SHP77 treated with DMSO at 0.1 percent for 48 hours (cell line): ENCODE measurements at places on chromosomes 1 and 21.

GRCh38 chr1:179080866-179081686, 794 bp upstream of the TOR3A start:
- DNase-seq, result peak; percentile 44

GRCh38 chr1:22908880-22909426, 63.7 kb downstream of the LACTBL1 start:
- no peak for DNase-seq

DNA sequence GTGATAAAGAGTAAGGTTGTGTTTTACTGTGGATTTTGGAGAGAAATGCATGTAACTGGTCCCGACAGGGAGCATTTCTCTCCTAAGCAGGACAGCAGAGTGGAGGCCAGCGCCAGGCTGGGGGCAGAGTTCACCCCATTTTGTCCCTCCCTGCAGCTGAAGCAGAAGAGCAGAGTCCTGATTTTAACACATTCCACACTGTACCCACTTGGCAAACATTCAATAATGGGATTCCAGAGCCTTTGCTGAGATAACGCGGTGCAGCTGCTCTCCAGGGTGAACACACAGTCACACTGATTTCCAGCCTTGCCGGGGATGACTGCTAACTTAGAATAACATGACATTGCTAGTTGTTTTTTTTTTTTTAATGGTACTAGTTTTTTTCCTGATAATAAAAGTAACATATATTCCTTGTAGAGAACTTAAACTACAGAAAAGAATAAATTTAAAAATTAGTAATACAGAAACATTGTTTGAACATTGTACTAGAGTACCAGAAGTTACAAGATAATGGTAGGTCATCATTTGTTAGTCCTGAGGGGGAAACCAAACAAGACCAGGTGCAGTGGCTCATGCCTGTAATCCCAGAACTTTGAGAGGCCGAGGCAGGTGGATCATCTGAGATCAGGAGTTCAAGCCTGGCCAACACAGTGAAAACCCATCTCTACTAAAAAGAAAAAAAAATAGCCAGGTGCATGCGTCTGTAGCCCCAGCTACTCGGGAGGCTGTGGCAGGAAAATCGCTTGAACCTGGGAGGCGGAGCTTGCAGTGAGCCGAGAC, 77.2 kb downstream of the SCCPDH start:
- peak; percentile 47 for DNase-seq

- DNase-seq, result peak; percentile 2
Observed at GRCh38 chr1:237470712-237471338, 419.9 kb downstream of the ZP4 start.

- DNase-seq, result no peak
Observed at GRCh38 chr1:203217668-203218067, 11.8 kb downstream of the CHIT1 start.

DNA sequence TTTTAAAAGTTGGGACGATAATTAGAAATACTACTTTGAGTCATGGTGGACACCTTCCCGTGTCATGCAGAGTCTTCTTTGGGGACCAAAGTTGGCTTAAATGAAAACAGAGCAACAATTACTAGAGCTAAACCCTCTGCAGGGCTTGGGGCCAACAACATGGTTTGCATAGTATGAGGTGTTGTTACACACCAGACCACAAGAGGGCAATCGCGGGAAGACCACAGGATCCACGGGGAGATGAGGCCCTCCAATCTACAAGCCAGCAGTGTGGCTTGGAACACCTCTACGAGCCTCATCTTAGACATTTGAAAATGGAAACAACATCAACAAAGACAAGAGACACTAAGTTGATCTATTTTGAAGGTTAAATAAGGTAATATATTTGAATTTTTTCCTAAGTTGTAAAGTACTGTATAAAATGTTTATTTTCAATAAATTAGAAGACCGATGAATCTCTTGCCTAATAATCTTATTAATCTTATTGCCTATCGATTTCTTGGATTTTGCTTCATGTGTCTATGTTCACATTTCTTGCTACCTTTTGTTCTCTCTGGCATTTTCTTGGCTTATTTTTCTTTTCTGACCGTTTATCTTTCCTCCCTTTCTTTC, 8.2 kb upstream of the SMCP start:
- peak; percentile 51 for DNase-seq

- peak; percentile 53 for DNase-seq
Observed at GRCh38 chr1:66725885-66726665, 26.2 kb upstream of the DYNLT5 start.

DNA sequence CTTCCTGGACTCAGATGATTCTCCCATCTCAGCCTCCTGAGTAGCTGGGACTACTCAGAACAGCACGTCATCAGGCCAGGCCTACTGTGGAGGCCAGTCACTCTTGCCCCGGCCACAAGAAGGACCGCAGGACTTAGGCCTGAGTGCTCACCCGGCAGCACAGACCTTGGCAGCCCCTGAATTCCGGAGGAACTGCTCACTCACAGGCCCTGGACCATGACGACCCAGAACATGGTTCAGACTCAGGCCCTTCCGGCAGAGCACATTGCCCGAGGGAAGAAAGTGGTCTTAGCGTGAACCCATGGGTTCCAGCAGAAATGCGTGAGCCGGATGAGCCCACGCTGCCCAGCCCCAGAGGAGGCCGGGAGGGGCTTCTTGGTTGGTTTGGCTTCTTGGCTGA, 177.3 kb upstream of the TMEM51 start:
- no peak for DNase-seq

DNA sequence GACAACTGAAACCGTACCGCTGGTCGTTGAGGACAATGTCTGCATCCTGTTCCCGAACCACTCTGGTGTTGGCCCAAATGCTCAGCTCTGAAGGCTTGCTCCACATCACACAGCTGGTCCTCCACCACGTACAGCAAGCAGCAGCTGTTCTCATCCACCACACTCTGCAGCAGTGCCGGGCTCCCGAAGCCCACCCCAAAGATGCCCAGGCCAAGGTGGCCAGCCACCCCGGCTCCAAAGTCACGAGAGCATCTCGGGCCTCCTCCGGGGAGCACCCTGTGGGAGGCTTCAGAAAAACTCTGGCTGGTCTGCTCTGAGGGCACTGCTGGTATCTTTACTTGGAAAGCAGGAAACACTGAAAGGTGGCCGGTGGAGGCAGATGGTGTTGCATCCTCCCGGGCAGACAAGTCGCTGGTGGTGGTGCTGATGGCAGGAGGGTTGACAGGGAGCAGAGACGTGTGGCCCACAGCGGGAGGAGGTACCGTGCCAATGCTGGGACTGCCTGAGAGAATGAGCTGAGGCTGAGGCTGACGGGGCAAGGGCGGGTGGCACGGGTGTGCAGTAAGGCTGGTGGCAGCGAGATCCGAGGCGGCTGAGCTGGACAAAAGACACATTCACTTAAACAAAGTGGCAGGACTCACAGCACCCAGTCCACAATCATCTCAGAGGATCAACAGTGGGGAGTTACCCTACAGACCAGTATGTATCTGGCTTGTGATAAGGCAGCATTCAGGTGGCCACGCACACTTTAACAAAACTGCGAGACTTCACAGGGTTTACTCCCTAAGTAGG, 6.5 kb upstream of the CCDC27 start:
- DNase-seq, result no peak

DNA sequence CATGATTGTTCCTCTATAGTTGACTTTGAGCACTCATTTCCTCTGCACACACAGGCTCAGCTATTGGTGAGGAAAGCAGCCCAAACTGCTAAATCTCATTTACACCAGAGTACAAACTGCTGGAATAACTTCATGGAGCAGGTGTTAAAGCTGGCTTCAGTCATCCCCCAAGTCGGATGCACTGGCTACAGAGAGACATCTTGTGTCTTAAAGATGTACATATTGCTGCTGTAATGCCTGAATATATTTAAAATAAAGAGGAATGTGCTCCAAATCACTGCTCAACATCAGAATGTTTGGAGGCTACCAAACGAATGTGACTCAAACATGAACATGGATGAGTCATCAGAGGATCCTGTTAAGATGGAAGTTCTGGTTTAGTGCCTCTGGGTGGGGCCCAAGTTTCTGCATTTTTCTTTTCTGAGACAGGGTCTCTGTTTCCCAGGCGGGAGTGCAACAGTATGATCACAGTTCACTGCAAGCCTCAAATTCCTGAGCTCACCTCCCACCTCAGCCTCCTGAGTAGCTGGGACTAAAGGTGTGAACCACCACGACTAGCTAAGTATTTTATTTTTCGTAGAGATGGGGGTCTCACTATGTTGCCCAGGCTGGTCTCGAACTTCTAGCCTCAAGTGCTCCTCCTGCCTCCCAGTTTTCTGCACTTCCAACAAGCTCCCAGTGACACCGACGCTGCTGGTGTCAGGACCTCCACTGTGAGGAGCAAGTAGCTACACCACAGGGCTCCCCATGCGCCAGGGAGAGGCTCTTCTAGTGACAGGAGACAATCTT, 79.0 kb upstream of the KRTAP19-8 start:
- no peak for DNase-seq

- no peak for DNase-seq
Observed at GRCh38 chr1:209038316-209038715, 545.2 kb upstream of the CAMK1G start.

- no peak for DNase-seq
Observed at GRCh38 chr21:42467140-42467983, 28.7 kb downstream of the RSPH1 start.

DNA sequence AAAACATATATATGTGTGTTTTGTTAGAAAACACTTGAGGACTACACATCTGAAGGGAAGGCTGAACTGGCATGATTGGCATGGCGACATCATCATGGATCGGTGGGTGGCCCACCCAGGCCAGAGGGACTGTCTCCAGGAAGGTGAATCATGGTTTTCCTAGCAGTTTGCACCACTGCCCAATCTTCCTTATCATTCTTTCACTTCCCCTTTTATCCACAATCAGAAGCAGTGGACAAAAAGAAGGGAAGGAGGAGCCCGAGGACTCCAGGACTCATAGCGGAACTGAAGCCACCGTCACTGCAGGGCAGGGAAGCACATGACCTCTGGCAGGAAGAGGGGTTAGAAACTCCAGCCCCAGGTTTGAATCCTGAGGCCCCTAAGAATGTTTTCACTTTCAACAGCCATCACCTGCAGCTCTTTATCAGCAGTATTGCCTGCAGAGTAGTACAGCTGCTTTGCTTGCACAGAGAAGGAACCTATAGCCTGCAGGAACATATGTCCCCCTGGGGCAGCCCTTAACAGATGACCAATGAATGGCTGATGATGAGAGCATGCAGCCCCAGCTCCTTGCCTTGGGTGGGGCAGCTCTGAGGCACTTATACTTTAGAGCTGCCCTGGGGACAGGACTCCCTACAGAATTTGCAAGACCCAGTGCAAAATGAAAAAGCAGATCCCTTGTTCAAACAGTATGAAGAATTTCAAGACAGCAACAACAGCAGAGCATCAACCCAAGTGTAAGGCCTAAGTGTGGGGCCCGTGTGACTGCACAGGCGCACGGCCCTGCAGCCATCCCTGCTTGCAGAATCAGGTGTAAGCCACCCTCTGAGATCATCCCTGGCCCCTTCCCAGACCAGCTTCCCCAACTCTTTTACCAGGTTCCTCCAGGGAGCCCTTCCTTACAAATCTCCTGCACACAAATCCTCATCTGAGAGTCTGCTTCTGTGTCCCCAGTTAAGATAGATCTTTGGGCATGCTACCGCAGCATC, 241.8 kb upstream of the IRF2BP2 start:
- no peak for DNase-seq

DNA sequence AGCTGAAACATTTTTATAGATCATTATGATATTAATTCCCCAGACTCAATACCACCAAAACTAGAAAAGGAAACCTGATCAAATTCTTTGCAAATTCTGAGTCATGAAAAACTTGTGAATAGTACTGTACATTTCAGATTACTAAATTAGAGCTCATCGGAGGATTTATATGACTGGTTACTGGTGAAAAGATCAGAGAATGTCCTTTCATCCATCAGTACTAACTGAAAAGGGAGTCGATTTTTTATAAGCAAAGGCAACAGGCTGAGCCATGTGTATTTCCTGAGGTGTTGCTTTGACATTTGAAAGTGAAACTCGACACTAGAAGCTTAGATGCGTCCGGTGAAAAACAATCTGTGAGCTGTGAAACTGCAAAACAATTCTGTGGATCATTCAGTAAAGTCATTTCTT, 155.7 kb downstream of the TNFSF18 start:
- DNase-seq, result no peak

- DNase-seq, result no peak
Observed at GRCh38 chr1:94033849-94034248, 87.1 kb downstream of the ABCA4 start.

DNA sequence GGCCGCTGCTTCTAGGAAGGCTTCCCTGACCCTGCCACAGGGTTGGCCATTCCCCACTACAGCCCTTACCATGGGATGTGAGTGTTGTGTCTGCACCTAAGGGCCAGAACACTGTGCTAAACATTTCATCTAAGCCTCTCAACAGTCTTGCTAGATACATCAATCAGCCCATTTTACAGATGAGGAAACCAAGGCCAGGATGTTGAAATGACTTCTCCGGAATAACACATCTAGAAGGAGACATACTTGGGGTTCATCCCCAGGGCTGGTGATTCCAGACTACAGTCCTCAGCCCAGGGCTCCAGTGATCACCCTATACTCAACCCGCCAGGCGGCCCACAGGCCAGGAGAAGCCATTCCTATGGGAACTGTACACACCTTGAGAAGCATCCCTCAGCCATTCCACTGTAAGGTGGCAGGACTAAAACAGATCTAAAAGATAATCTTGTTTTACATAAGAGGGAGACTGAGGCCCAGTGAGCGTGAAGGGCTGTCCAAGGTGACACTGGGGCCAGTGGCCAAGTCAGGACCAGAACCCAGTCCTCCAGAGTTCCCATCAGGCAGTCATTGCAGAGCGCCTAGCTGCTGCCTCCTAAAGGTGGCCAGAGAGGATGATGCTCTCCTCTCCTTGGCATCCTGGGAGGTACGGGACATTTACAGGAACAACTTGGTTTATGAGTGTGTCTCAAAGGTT, 119.5 kb downstream of the GLIS1 start:
- no peak for DNase-seq

- no peak for DNase-seq
Observed at GRCh38 chr21:37429356-37429755, 62.8 kb downstream of the DYRK1A start.

DNA sequence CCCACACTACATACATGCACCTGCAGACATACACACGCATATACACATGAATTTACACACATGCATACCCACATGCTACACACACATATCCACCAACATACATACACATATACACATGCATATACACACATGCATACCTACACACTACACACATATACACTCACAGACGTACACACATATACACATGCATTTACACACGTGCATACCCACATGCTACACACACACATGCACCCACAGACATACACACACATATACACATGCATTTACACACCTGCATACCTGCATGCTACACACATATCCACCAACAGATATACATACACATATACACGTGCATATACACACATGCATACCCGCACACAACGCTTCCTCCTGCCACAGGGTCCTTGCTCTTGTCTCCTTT, 61.2 kb upstream of the SLC25A33 start:
- no peak for DNase-seq
